ENCODE measurements at places on chromosomes 5 and 9.

GRCh38 chr9:135479469-135480052, at the start of gene PPP1R26:
Gene PPP1R26 (plus strand): TSS chr9:135479782. CDS start chr9:135484511, 4,729 bp downstream.
- no peak for DNase-seq

DNA sequence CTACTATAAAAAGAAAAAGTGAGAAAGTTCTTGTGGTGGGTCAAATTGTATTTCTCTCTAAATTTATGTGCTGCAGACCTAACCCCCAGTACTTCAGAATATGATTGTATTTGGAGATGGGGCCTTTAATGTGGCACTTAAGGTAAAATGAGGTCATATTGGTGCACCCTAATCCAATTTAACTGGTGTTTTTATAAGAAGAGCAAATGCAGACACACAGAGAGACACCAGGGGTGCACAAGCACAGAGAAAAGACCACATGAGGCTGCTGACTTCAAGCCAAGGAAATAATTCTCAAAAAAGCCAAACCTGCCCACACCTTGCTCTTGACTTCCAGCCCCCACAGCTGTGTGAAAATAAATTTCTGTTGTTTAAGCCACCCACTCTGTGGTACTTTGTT, 80.2 kb upstream of the HTR4 start:
- no peak for DNase-seq

GRCh38 chr5:158541536-158542297, 558.0 kb downstream of the EBF1 start:
- no peak for DNase-seq

GRCh38 chr5:35876454-35876853, 19.8 kb downstream of the IL7R start:
- no peak for DNase-seq

DNA sequence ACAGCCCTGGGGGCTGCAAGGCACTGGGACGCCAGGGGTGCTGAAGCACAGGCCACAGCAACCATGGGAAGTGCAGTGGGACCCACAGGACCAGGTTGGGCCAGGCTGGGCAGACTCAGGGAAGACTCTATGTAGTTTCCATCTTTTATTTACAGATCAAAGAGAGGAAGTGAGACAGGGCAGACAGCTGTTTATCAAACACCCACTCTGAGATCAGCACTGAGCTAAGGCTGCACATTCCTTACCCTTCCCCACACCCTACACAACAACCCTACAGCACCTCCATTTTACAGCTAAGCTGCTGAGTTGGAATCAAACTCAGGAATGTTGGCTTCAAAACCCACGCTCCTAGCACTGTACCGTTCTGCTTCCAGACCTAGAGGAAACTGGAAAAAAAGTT, 19.8 kb downstream of the BARHL1 start:
- no peak for DNase-seq

DNA sequence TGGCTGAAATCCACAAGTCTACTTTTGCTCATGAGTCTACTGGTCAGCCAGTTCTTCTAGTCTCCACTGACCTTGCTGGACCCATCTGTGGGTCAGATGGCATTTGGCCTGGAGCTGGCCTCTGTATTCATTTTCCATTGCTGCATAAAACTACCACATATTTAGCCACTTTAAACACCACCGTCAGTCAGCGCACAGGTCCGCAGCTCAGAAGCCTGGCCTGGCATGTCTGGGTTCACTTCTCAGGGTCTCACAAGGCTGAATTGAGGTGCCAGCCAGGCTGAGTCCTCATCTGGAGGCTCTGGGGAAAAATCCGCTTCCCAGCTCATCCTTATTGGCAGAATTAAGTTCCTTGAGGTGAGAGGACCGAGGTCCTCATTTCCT, 54.7 kb downstream of the BARX1 start:
- DNase-seq: no peak

- DNase-seq: peak; percentile 91
Measured at GRCh38 chr9:107712390-107712789, 222.8 kb upstream of the KLF4 start.

GRCh38 chr5:156920042-156920860, 42.8 kb downstream of the TIMD4 start:
- no peak for DNase-seq

- DNase-seq: peak; percentile 30
Measured at GRCh38 chr9:116490321-116490720, 196.8 kb upstream of the TRIM32 start.

- DNase-seq: peak; percentile 70
Measured at GRCh38 chr9:121686930-121687541, 35.6 kb downstream of the DAB2IP start.

DNA sequence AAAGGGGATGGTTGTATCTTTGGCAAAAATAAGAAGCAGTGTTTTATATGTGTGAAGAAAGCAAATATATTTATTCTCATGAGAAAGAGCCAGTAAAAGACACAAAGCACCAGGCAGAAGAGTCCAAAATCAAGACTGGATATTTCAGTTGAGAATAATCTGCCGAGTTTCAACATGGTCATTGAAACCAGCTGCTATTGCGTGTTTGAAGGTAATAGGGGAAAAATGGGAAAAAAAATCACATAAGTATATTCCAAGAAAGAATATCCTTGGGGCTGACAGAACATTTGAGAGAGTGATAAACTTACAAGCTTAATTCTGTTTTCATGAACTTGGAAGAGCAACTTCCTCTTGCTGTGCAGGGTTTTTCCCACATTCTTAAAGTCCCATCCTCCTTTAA, 79.9 kb downstream of the ISOC1 start:
- no peak for DNase-seq

GRCh38 chr5:27652505-27652904, 614.1 kb upstream of the CDH9 start:
- DNase-seq: peak; percentile 4

- peak; percentile 33 for DNase-seq
Measured at GRCh38 chr9:129414377-129414992, 206.4 kb downstream of the C9orf50 start.

GRCh38 chr5:105663671-105664070, 2007.1 kb downstream of the EFNA5 start:
- no peak for DNase-seq

GRCh38 chr9:93115486-93116071, 18.5 kb downstream of the NINJ1 start:
- DNase-seq: no peak

DNA sequence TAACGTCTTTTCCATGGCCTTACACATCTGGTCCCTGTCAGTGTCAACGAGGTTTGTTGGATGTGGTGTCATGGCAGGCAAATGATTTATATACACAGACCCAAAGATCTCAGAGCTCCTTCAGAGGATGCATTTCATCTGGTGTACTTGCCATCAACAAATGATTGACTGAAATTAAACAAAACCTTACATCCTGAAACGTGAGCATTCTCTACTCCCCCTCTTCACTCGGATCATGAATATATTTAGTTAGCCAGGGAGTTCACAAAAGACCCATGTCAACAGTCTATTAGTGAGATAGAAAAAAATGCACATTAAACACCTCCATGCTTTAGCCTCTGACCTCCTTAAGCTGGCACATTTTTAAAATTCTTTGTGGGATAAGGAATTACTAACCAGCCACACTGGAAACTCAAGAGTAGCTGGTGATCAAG, 215.6 kb downstream of the EFNA5 start:
- peak; percentile 29 for DNase-seq

DNA sequence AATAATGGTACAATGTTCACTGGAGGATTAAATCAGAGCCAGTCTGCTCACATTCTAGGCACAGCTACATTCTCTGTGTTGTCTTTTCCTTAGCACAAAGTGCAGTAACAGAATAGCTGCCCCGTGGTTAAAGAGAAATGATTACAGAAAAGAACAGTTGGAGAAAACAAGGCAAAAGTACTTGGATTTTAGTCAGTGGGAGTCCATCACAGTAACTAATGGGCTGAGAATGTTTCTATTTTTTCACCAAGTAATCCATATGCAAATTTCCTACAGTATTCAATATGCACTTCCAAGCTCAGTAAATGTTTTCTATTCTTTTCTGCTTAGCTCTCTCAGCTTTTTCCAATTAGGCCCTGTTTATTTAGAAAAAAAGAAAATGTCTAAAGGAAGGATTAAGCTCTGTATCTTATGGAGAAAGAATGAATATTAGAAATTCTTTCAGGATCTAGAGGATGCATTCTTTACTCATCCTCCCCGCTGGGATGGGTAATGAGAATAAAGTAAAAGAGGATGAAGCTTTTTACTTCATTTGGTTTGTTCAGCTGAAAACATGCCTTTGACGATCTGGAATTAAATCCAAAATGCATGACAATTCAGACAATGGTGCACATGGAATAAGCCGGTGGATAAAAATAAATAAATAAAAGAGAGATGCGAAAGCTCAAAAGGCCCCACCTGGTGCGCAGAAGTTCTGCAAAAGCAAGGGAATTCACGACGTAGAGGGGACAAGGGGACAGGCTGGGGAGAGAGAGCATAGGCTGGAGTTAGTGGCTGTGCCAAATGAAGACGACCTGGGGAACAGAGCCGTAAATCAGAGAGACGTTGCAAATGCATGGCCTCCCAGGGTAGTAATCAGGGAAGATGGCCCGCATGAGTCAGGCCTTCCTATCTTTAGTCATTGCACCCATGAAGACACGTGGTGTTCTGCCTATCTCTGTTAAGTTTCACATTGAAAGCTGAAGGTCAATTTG, 345.2 kb downstream of the GLIS3 start:
- DNase-seq: no peak

DNA sequence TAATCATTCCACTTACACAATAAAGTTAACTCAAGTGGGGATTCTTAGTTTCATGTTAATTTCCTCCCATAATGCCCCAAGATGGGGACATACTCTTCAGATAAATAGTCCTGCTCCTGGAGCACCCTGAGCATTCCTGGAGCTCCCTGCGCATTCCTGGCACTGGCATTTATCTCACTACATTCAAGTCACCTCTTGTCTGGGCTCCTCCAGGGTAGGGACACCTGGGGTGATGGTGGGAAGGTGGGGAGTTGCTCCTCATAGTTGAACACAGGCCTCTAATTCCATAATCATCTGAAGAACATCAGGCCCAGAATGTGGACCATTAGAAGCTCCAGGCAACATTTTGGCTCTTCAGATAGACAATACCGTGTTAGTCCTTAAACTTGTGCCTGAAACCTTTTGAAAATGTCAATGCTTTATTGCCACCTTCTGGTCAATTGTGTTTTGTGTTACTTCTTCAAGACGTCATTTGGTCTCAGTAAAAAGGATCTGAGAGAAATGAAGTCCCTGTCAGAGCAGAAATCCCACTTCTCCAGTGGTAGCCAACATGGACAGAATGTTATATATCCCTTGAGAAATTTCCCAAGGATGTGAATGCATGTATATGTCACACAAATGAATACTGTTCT, 14.2 kb upstream of the AGGF1 start:
- peak; percentile 49 for DNase-seq

DNA sequence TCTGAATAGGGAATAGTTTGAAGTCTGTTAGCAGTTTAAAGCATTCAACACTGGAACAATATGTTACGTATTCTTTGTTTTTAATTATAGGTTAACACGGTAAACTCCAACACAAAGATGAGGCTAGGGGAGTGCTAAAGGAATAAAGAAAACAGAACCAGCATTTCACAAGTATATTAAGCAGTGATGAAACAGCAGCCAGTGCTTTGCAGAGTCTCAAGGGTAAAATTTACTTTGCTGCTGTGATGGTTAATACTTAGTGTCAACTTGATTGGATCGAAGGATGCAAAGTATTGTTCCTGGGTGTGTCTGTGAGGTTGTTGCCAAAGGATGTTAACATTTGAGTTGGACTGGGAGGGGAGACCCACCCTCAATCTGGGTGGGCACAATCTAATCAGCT, 30.0 kb upstream of the GSN start:
- DNase-seq: no peak

DNA sequence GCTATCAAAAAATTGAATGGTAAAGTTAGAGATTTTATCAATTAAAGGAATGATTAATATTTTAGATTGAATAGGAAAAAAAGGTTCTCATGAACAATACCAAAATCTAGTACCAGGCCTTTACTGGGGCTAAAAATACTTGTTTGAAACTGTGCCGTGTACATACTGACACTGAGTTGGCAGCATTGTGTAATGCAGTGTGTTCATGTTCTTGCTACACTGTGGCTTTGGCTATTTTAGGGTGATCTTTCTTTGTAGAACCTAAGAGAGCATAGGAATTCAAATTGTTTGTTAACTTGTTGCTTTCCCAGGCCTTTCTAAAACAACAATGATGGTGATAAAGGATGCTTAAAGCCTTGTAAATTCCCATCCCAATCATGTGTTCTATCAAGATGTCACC, 80.9 kb downstream of the KIF4B start:
- DNase-seq: no peak

DNA sequence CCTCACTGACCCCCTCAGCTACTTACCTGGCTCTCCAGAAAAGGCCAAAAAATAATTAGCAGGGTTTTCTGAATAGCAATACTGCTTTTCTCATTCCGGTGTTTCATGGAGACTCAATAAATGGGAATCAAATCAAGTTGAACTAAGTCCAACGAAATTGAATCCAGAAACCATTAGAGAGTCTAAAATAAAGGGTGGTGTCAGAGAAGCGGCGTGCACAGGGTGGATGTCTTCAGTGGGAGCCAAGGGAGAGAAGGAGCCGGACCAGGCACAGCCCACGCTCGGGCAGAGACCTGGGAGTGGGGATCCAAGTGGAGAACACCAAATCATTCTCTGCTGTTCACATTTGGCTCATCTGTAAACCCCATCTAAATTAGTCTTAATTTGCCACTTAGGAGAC, 40.2 kb upstream of the WWC1 start:
- DNase-seq: no peak

DNA sequence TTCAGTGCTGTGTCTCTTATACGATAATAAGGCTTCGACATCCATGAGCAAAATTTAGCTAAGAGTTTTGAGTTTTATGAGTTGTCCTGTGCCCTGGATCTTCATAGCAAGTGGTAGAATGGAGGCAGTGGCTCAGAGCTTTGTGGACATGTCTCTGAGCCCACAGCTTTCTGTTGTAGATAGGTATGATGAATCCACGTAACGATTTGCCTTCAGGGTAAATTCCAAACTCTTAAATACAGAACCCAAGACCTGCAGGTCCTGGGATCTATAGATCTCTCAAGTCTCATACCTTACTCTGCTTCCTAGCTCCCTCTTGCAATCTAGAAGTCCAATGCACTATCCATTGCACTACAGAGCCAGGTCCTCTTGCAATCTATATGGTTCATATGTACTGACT, 59.5 kb upstream of the TLE4 start:
- no peak for DNase-seq

- peak; percentile 25 for DNase-seq
Measured at GRCh38 chr5:139193928-139194327, 4.2 kb downstream of the SIL1 start.
